M059J (cell line): ENCODE measurements at places on chromosomes 3 and 15.

DNA sequence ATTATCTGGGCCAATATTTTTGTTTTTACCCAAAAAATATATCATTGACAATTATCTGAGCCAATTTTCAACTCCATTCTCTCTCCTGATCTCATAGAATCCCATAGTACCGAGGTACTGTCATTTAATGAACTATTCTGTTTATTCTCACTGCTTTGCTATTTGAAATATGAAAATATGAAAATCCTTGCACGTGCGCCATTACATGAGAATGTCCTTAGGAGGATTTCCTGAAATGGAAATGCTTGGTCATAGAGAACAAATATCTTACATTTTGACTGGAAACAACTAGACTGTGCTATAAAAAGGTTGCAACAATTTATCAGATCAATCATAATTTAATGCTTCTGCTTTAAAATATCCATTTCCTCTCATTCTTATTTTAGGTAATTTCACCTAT is 18.3 kb downstream of the FRMD4B start:
- DNase-seq = no peak

GRCh38 chr3:120615847-120616609 is 19.9 kb downstream of the NDUFB4 start:
- peak; percentile 100 for DNase-seq

- no peak for DNase-seq
These were observed 179.0 kb downstream of the APBA2 start for GRCh38 chr15:29064731-29065130.

DNA sequence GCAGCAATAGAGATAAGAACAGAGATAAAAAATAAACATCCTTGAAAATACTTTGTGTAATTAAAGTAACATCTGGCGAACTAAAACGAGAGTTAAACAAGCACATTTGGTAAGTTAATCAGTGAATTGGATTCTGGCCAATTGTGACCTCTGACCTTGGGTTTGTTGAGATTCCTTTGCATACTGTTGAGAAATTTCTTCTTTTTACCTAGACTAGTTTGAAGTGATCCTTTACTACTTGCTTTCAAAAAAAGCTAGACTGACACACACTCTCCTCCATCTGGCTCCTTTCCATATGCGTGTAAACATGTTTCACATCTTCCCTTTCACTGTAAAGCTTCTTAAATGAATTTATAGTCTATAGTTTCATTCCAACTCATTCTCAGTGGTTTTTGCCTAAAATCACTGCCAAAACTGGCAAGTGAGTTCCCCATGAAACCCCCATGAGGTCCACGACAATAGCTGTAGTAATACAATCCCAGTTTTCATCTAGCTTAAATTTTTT is 17.3 kb upstream of the GBE1 start:
- peak; percentile 16 for DNase-seq

DNA sequence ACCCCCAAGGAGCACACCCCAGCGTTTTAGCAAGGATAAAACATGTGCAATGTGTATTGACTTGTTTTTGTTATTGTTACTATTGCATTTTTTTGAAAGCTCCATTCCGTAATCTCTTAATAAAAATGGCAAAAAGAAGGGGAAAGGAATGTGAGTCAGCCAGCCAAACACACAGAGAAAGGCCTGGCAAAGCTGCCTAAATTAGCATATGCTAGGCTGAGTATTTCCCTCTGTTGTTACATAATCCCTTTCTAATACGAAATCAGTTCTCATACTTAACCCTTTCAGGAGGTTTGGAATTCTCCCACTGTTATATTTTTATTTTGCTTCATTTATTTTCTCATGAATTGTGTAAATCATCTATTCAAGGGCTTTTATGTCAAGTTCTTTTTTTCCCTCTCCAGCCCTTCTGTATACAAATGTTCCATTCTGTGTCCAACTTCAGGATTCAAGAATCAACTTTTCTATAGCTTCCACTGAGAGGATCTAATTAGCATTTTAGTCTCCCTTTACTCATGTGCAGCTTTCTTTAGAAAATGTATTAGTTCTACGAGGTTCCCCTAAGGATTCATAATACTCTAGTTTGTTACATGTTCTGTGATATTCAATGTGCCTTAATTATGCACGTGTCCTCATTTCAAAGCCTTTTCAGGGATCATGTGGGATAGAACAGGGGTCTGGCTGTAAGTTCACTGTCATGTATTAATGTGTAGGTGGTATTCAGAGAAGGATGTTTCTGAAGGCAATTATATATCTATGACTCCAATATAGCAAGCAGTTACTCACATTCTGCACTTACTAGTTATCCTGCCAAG is 9.2 kb downstream of the CADM2 start:
- DNase-seq = no peak

DNA sequence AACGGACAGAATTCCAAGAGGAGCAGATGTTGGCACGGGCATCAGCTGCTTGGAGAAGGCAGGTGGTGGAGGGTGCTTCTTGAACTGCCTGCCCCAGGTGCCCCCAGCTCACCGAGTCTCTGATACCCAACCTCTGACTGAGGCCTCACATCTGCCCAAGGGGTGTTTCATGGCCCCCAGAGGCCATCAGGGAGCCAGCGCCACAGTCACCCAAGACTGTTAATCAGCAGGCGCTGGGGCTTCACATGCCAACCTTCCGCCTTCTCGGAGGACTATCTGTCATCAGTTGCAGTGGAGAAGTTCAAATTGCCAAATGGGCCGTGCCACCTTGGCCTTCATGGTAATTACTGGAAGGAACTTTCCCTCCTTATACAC is 61.9 kb upstream of the SLC6A1 start:
- no peak for DNase-seq

- peak; percentile 88 for DNase-seq
These were observed 741.0 kb upstream of the CBLB start for GRCh38 chr3:106609666-106610301.

GRCh38 chr3:7567160-7567559 is 706.2 kb downstream of the GRM7 start:
- DNase-seq = no peak

DNA sequence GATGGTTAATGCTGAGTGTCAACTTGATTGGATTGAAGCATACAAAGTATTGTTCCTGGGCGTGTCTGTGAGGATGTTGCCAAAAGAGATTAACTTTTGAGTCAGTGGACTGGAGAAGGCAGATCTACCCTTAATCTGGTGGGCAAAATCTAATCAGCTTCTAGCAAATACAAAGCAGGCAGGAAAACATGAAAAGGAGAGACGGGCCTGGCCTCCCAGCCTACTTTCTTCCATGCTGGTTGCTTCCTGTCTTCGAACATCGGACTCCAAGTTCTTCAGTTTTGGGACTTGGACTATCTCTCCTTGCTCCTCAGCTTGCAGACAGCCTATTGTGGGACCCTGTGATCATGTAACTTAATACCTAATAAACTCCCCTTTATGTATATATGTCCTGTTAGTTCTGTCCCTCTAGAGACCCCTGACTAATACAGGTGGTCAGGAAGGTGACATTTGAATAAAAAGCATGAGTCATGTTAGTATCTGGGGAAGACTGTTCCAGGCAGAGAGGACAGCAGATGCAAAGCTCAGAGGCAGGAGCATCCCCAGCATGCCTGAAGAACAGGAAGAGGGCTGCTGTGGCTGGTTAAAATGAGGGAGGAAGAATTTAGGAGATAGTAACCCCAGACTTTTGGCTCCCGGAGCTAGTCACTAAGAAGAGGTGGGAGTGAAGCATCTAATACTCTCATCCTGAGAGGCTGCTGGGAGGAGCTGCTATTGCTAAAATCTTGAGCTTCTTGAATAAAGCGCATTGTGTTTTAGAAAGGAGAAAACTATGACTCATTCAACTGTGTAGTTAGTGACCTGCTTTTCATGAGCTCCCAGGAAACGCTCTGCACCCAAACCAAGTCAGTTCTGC is 207.4 kb upstream of the HES1 start:
- DNase-seq = peak; percentile 30
